ENCODE measurements at places on chromosomes 13 and 19.

DNA sequence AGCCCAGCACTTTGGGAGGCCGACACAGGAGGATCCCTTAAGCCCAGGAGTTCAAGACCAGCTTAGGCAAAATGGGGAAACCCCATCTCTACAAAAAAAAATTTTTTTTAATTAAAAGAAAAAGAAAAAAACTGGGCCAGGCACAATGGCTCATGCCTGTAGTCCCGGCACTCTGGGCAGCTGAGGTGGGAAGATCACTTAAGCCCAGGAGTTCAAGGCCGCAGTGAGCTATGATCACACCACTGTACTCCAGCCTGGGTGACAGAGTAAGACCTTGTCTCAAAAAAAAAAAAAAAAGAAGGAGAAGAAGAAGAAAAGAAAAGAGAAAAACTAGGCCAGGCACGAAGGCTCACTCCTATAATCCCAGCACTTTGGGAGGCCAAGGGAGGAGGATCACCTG, 4.3 kb downstream of the ELL start:
- ATAC-seq: no peak

DNA sequence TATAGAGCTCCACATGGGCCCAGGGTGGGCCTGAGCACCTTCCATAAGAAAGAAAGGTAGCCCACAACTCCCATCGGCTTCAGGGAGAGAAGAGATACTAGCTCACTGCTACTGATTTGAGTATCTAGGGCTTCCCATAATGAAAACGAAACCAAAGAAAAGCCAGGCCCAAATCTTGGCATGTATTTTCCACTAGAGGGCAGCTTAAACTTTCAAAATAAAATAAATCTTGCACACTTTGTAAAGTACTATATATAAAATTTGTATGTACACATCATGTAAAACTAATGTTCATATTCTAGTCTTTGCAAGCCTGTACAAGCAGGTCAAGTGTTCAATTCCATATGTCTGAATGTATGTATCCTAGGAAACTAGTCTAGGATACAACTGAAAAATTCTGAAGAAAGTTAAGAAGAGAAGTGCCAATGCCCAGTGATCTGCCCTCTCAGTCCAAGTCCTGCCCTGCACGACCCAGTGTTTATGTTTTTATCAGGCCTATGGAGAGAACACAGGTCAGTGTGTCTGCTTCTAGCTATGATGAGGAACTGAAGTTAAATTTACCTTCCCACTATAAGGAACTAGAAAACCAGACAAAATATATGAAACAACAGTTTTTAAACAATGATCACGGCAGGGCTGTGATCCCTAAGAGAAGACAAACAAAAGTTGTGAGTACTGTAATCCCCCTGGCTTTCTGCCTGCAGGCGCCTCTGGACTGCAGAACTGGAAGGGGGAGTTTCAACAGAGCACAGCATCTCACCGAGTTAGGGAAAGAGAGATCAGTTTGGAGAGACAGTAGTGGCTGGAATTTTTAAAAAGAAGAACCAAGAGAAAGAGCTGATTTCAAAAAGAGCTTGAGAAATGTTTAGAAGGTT, 475.7 kb downstream of the UQCRFS1 start:
- no peak for ATAC-seq

DNA sequence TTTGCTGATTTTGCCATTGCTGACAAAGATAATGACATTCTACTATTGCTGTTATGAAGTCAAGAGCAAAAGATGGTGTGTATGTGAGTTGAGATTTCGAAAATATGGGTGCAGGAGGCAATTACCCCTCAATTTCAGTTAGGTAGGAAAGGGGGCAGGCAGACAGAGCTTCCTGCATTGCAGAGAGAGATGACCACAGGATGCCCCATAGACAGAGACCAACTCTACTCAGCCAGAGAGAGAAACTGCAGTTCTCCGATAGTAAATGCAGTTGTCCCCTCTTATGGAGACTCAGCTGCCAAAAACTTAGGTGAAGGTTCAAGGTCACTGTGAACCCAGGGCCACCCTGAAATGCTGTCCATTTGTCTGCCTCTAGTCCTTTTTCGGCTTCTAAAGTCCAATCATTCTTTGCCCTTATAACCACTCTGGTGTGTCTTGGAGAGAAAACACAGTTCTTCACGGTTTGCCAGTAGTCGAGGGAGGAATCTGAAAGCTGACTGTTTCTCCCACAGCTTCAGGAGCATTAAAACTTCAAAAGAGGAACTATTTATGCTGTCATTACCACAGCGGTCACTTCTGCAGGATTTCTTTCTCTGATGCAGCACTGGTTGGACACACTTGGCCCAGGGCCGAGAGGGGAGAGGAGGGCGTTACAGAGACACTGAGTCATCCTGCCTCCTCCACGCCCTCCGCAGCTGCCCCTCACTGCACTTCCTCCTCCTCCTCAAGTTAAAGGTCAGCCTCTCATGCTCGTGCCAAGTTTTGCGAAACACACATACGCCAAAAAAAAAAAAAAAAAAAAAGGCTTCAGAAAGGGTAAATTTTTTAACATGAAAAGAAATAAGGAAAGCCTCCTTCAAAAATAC, 264.3 kb downstream of the FOXO1 start:
- peak; percentile 100 for ATAC-seq

GRCh38 chr13:19184176-19184575, 2.6 kb upstream of the TUBA3C start:
- no peak for ATAC-seq

- ATAC-seq: no peak
Measured at GRCh38 chr13:101465877-101466276, 13.4 kb downstream of the ITGBL1 start.

- ATAC-seq: no peak
Measured at GRCh38 chr13:85529218-85529594, 270.0 kb downstream of the SLITRK6 start.

- no peak for ATAC-seq
Measured at GRCh38 chr19:681029-682019, 5.1 kb downstream of the FSTL3 start.

- no peak for ATAC-seq
Measured at GRCh38 chr13:85828094-85828684, 29.0 kb upstream of the SLITRK6 start.

- ATAC-seq: no peak
Measured at GRCh38 chr13:22793598-22794134, 387.1 kb upstream of the SGCG start.

DNA sequence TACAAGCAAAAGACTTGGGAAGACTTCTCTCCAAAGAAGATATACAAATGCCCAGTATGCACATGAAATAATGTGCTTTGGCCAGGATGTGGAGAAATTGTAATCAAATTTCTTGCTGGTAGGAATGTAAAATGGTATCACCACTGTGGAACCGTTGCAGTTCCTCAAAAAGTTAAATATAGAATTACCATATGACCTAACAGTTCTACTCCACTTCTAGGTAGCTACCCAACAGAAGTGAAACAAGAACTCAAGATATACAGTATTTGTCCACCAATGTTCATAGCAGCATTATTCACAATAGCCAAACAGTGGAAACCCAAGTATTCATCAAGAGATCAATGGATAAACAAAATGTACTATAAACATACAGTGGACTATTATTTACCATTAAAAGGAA, 95.0 kb upstream of the KLF5 start:
- ATAC-seq: peak; percentile 82

DNA sequence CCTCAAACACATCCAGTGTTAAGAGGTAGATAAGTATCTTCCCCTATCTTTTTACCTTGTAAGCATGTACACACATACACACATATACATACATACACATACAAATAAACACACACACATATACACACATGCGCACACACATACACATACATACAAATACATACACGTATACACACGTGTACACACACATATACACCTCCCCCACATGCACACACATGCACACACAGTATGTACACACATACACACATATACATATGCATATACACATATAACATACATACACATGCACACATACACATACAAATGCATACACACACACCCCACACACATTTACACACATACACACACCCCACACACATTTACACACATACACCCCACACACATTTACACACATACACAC, 24.1 kb downstream of the ADGRE1 start:
- no peak for ATAC-seq

DNA sequence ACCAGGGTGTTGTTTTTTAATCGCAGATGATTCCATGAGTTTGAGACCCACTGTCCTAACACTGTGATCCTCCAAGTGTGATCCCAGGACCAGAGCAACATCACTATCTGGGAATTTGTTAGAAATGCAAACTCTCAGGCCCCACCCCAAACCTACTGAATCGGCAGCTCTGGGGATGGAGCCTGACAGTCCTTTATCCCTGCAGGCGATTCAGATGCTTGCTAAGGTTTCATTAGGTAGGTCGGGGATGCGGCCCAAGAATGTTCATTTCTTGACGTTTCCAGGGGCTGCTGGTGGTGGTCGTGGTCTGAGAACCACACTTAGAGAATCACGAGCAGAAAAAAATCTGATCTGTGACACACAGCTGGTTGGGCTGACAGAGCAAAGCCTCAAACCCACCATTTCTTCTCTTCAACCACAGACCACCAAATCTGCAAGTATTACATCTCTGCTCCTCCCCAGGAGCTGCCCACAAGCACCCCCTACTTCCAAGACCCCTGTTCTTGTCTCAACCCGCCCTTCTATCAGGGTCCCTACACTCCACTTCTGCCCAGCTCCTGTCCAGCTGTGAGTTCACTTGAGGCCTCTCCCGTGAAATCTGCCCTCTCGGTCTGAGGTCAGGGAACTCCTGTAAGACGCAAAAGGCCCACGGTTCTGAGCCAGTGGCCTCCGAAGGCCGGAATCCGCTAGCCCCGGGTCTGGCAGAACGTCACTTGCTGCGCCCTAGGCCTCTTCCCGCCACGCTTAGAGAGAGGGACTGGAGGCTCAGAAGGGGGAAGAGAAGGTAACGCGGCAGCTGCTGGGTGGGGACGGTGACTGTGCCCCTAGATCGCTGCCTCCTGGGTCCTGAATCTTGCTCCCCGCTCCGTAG, 1.1 kb upstream of the FARP1 start:
- ATAC-seq: peak; percentile 46

DNA sequence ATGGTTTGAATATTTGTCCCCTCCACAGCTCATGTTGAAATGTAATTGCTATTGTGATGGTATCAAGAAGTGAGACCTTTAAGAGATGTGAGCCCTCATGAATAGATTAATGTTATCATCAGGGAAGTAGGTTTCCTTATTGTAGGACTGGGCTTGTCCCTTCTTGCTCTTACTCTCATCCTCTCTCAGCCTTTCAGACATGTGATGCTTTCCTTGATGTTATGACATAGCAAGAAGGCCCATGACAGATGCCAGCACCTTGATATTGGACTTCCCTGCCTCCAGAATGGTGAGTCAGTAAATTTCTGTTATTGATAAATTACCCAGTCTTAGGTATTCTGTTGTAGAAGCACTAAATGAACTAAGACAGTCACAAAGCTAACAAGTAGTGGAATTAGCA, 5.7 kb upstream of the ZMYM2 start:
- ATAC-seq: no peak

DNA sequence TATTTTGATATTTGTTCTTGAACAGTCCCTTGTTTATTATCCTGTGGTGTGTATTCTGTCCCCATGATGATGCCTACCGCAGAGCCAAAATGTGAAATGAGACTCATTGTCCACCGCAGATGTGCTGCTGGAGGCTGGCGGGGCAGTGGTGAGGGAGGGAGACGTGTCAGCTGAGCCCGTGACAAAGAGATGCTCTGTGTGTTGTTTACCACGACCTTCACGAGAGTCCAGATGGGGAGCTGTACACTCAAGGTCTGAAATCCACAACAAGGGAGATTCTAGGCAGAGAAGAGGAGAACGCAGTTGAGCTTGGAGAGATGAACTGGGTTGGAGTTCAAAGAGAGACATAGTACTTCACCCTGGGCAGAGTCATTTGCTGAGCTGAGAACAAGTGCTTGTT, 20.8 kb upstream of the AMER2 start:
- ATAC-seq: no peak

- no peak for ATAC-seq
Measured at GRCh38 chr19:31167690-31168089, 181.5 kb downstream of the TSHZ3 start.

GRCh38 chr13:84896128-84896527, 903.1 kb downstream of the SLITRK6 start:
- ATAC-seq: no peak

GRCh38 chr13:112700291-112701060, 10.6 kb downstream of the ATP11A start:
- no peak for ATAC-seq

GRCh38 chr19:35292421-35293362, 731 bp downstream of the MAG start:
- no peak for ATAC-seq

DNA sequence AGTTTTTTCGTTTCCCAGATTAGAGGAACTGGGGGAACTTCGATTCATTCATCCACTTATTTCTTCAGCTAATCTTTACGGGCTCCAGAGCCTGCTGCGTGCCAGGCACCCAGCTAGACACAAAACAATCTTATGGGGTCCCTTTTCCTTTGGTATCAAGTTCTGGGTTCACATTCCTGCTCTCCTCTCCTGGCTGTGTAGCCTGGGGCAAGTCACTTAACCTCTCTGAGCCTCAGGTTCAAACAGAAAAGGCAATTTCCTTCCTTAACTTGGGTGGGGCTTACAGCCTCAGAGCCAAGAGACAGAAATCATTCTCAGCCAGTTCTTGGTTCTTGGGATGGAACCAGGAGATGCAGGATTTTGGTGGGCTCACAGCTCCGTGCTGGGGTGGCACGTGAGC, 5.9 kb downstream of the SHD start:
- no peak for ATAC-seq

GRCh38 chr19:15154002-15154612, 46.7 kb downstream of the NOTCH3 start:
- ATAC-seq: no peak

GRCh38 chr13:49627831-49628652, at the start of gene ARL11:
ARL11 (plus strand) TSS chr13:49628507; CDS start chr13:49630448, 1,941 bp downstream.
- ATAC-seq: peak; percentile 97

- ATAC-seq: peak; percentile 85
Measured at GRCh38 chr19:1668486-1669270, 16.3 kb upstream of the TCF3 start.

DNA sequence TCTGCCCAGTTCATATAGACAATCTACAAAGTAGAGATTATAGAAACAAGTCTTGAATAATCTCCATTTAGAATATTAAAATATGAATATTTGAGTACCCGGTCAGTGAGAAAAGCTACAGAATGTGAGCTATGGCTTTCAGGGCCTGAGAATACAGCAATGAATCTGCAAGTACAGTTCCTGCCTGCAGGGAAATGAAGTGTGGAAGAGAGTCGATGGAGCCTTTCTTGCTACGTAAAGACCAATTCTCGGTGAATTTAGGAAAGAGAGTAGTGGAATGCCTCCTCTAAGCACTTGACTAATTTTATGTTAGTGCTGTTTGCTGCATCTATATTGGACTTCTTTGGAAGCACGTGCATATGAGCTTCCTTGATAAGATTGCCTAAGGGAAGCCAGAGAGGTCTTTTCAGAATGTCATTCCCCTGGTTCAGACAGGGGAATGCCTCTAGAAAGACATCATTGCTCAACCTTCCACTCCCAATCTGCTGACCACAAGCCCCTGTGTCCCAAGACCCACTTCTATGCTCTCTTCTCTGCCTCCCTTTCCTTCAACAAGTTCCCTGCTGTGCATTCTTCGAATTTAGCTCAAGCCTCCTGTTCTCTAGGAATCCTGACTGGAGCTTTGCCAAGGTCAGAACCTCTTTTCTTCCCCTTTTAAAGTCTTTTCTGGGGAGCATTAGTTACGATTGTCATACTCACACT, 41.9 kb downstream of the GPC6 start:
- ATAC-seq: no peak
